Right lung (tissue), 10 donors: ENCODE measurements at places on chromosomes 6 and 20. TPM values are rescaled to one million over a fixed set of nuclear protein-coding genes. Genes with fewer than 3 reads are reported as not detected.

Gene MAS1
- 0.03 TPM for polyA plus RNA-seq

Gene SCUBE3
- polyA plus RNA-seq = 3.7 TPM

Gene HLA-DRB5
- 4.8 TPM for polyA plus RNA-seq

Gene REV3L
- 45.5 TPM for polyA plus RNA-seq

Gene PET117
- 12.6 TPM for polyA plus RNA-seq

Gene ABCC10
- 21.9 TPM for polyA plus RNA-seq

Gene NRSN2
- 37.1 TPM for polyA plus RNA-seq

Gene CD93
- polyA plus RNA-seq = 179 TPM

Gene ESR1
- polyA plus RNA-seq = 0.96 TPM

Gene RAMACL
- polyA plus RNA-seq = 0.21 TPM

Gene PANK2
- 38.6 TPM for polyA plus RNA-seq

Gene OPRM1
- 0.16 TPM for polyA plus RNA-seq

Gene HAO1
- not detected for polyA plus RNA-seq

Gene BPI
- 0.88 TPM for polyA plus RNA-seq

Gene TPX2
- polyA plus RNA-seq = 33.7 TPM

Gene HLA-DQB1
- polyA plus RNA-seq = 2.9 TPM

Gene C6orf52
- polyA plus RNA-seq = 5.4 TPM

Gene C6orf15
- polyA plus RNA-seq = not detected

Gene SLC24A3
- 6.2 TPM for polyA plus RNA-seq

Gene HLA-DQB2
- 0.27 TPM for polyA plus RNA-seq

Gene KCNK16
- 0.10 TPM for polyA plus RNA-seq

Gene HLA-DOB
- polyA plus RNA-seq = 0.45 TPM

Gene SLC17A4
- polyA plus RNA-seq = 0.05 TPM

Gene DTNBP1
- 16.7 TPM for polyA plus RNA-seq

Gene NOTCH4
- polyA plus RNA-seq = 52.0 TPM

Gene ISM1
- polyA plus RNA-seq = 12.5 TPM

Gene TMEM74B
- 16.0 TPM for polyA plus RNA-seq

Gene CCN5
- 0.36 TPM for polyA plus RNA-seq

Gene TNFRSF6B
- polyA plus RNA-seq = 2.0 TPM

Gene PTPRT
- 1.9 TPM for polyA plus RNA-seq

Gene ANKRD6
- polyA plus RNA-seq = 35.5 TPM

Gene EPPIN
- polyA plus RNA-seq = 0.13 TPM

Gene NRN1
- 9.7 TPM for polyA plus RNA-seq

Gene TPD52L1
- polyA plus RNA-seq = 74.1 TPM

Gene MEA1
- 86.1 TPM for polyA plus RNA-seq

Gene BPIFA1
- not detected for polyA plus RNA-seq

Gene MEI4
- 0.12 TPM for polyA plus RNA-seq

Gene TAF4
- 14.8 TPM for polyA plus RNA-seq

Gene POU5F1
- polyA plus RNA-seq = 0.90 TPM

Gene PI3
- polyA plus RNA-seq = not detected

Gene CALHM6
- 6.1 TPM for polyA plus RNA-seq

Gene ZBP1
- polyA plus RNA-seq = 0.37 TPM

Gene LATS1
- polyA plus RNA-seq = 21.0 TPM

Gene FABP7
- polyA plus RNA-seq = 5.9 TPM

Gene FAXC
- 10.5 TPM for polyA plus RNA-seq

Gene CST11
- not detected for polyA plus RNA-seq

Gene BPIFB1
- polyA plus RNA-seq = 0.07 TPM

Gene HLA-DQA1
- 4.4 TPM for polyA plus RNA-seq

Gene VGLL2
- polyA plus RNA-seq = not detected

Gene SYCP2L
- 5.2 TPM for polyA plus RNA-seq

Gene CLDN20
- polyA plus RNA-seq = 3.3 TPM

Gene ACAT2
- polyA plus RNA-seq = 35.4 TPM

Gene MTFR2
- polyA plus RNA-seq = 1.8 TPM

Gene MMP24
- polyA plus RNA-seq = 1.0 TPM
